ENCODE measurements at places on chromosomes 12 and 14.

DNA sequence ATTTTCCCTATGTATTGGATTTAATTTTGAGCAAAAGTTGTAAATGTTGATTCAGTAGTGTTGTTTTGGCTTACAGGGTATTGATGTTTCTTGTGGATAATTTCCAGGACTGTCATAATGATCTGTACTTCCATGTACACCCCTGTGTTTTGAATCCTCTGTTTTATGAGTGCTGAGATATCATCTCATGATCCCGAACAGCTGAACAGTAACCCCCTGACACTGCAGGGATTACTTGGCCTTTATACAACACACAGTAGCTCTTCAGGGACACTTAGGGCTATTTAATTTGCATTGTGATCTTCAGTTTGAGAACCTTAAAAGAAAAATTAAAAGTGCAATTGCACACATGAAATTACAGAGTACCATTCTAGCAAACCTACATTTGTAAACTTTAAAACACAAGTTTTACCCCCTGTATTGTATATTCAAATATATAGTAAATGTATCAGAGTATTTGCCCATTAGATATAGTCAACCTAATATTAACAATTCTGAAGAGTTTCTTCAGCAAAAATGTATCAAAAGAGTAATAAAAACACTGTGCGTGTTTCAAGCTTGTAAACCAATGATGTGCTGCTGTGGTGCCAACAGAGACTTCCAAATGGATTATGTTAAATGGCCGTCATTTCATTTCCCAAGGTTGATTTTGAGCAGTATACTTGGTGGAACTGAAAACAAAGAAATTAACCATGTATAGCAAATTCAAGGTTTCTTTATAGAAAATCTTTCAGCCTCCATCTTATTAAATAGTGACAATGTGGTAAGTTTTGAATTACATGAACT lies 27.9 kb upstream of the MYF6 start:
- no peak for DNase-seq

DNA sequence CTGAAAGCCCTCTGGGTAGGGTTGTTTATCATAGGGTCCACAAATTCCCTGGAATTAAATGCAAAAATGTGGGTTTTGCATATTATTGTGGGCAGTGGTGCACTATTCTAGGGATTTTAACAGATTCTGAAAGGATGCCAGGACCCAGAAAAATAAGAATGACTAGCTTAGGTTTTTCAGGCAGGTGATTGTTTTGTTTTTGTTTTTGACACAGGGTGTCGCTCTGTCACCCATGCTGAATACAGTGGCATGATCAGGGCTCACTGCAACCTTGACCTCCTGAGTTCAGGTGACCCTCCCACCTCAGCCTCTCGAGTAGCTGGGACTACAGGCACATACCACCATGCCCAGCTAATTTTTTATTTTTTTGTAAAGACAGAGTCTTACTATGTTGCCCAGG lies 19.2 kb downstream of the GALNT6 start:
- no peak for DNase-seq

DNA sequence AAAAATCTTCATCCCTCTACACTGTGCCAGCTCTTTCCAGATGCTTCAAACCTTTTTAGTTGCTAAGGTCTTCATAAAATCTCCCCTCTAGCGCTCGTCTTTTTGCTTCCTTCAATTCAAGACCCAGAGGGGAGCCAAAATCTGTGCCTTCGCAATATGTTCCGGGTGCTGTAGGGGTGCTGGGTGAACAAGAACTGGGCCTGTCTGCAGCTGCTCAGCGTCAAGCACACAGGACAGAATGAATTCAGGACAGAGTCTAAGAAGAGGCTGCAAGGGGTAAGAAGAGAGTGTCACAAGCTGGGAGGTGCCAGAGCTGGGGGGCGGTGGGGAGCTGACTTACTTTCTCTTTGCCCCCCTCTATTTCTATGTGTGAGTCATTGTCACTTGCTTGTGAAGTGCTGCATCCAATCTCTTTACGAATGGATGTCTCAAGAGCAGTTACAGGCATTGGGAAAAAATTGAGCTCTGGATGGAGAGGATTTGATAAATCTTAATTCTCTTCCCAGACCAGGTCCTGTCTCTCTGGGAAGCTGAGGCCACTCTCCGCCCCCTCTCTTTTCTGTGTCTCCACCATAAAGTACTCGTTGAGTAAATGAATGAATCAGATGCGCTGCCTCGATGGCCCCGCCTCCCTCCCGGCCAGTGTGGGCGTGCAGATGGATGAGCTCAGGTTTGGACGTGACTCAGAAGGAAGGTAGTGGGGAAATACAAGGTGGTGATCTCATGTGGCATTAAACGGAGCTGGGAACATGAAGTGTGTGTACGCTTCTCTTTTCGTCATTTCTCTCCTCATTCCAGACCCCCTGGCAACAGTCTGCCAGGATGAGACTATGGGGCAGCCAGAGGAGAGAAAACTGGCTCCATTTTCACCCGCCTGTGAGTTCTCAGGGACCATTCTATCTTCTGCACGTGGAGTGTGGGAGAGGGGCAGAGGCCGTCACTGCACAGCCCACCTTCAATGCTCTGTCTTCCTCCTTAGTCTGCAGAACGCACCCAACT lies 91.3 kb downstream of the TSPAN9 start:
- peak; percentile 34 for DNase-seq

DNA sequence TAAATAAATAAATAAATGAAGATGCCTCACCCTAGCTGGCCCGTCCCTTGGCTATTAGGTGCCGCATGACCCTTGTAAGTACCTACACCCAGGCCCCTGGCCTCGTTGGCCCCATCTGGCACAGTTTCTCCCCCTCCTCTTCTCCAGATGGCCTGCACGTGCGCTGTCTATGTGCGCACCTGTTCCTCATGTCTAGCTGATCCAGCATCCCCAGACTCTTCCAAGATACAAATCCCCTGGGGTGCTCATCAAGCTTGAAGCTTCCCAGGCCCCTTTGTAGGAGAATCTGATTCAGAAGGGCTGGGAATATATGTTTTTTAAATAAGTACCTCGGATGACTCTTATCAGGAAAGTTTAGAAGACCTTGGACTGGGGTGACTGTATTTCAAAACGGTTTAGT lies 133.3 kb downstream of the CHST11 start:
- no peak for DNase-seq

GRCh38 chr12:124395986-124396385 lies 101.1 kb downstream of the RFLNA start:
- no peak for DNase-seq

DNA sequence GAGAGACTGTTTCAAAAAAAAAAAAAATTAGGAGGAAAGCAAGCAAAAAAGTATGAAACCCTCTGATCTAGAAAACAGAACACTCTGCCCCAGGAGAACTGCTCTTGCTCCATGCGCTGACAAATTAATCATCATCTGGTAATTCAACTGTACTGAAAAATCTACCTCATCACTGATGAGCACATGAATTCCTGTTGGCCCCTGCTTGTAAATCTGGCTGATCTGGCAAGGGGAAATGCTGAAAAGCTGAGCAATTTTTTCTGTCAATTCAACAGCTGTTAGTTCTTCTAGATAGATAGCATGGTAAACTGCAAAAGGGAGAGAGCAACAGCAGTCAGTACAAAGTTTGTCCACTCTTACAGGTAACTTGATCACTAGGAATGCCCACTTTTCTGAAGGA lies 15.2 kb upstream of the CSRNP2 start:
- no peak for DNase-seq

GRCh38 chr14:72443991-72444441 lies 449.9 kb downstream of the DPF3 start:
- no peak for DNase-seq

GRCh38 chr12:76523408-76523807 lies 36.2 kb downstream of the OSBPL8 start:
- no peak for DNase-seq

DNA sequence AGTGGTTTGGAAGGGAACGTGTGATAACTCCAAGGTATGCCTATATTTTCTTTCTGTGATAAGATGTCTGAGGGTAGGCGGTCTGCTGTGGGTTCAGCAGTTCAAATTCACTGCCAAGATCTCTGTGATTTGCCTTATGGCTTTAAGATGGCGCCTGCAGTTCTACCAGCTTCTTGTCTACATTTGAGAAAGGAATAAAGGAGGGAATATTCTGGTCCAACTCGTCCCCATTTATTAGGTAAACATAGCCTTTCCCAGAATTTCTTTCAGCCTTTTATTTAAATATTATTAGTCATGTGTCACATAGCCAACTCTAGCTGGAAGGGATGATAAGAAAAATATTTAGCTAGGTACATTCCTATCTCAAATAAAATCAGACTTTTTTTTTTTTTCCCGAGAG lies 48.8 kb downstream of the KCNJ8 start:
- DNase-seq, result no peak

DNA sequence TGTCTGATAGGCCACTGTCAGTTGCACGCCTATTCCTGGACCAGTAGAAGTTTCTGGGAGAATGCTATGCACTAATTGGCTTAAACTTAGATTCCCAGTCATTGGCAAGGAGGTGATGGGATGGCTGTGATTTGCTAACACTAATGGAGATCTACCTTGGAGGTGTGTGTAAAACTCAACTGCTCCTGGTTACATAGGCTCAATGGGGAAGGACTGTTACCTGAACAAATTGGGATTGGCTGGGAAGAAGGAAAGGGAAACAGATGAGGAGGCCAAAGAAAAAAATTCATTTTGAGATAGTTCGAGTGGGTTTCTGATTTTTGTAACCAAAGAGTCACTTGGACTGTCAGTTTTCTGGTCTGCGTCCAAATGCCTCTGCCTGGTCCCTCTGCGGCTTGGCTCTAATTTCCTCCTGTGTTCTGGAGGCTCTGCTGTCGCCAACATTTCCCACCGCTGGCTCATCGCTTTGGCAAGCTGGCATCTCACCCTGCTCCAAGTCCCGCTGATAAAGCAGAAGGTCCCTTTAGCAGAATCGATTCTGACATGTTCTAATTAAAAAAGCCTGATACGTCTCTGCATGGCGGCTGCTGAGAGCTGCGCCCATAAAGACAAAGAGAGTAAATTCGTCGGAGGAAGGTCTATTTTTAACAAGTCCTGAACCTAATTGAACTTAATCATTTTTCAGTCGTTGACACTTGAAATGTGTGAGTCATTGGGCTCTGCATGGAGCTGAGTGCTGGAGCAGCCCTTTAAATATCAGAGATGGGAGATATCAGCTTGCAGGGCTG lies 2.0 kb upstream of the CCDC63 start:
- DNase-seq, result no peak

GRCh38 chr14:86619726-86620125 lies 1089.8 kb downstream of the FLRT2 start:
- DNase-seq, result no peak

DNA sequence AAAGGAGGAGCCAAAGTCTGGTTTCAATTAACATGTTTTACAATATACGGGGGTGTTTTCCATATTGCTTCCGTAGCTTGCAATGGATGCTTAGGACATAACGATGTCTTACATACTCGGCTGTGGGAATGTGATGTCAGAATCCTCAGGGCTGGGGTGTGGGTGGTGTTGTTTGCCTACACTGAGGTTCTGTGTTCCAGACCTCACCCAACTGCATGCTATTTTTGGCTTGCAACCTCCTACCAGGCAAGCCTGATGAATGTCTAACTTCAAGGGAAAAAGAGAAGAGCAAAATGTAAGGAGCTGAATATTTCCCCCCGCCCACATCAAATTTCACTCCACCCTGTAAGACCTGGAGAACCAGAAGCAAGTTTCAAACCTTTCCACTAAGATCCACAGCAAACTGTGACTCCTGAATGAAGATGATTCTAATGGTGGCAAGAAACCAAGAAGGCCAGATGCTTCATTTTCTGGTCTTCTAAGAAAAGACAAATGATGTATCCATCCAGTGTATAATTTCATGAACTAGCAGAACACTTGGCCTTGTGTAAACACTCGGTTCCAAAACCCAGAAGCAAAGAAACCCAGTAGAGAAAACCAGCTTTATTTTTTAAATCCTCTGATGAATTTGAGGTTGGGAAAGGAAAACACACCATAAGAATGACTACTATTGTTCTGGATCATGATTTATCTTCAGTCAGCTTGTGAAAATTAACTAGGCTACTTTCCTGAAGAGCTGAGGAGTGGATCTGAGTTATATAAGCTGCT lies 227.9 kb downstream of the DACT1 start:
- DNase-seq, result no peak

DNA sequence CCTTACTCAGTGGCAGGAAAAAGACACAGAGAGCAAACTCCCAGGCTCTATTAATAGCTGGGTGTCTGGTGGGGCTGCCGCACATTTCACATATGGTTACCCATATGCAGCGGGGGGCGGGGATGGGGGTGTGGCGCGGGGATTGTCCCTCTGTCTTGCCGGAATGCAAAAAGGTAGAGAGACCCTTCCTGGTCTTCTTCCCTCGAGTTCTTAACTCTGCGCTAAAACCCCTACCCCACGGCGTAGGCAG lies 1.7 kb downstream of the PRMT8 start:
- no peak for DNase-seq
